Dermis microvascular lymphatic vessel endothelial cell (primary cell): ENCODE measurements at places on chromosomes 16 and 17.

DNA sequence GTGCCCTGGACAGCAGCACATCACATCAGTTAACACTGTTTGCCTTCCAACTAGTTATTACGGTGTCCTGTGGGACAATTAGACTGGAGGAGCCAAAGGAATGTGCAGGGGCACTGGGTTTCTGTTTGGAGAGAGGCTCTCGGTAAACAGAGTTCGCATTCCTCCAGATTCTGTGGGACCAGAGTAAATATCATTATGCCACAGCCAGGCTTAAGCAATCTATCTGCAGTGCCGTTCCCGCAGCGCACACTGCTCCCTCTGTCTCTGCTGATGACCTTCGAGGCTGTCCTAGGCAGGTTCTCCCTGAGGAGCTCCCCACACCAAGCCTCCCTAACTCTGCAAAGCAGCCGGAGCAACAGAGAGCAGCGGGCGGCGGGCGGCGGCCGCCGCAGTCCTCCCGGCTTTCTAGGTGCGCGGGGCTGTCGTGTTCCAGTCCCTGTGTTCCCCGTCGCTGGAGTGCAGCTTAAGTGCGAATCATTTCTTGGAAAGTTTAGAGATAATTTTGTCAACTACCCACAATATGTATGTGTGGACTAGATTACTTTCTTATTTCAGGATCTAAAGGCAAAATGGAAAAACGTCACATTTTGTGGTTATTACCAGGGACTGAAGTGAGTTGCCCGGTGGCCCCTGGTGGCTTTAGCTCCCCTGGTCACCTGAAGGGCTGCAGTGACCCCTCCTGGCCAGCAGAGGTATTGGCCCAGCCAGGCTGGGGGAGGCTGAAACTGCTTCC is 43.3 kb downstream of the PGS1 start:
- DNase-seq, result peak; percentile 60

- no peak for DNase-seq
Observed at GRCh38 chr17:47230864-47231263, 21.7 kb downstream of the MYL4 start.

DNA sequence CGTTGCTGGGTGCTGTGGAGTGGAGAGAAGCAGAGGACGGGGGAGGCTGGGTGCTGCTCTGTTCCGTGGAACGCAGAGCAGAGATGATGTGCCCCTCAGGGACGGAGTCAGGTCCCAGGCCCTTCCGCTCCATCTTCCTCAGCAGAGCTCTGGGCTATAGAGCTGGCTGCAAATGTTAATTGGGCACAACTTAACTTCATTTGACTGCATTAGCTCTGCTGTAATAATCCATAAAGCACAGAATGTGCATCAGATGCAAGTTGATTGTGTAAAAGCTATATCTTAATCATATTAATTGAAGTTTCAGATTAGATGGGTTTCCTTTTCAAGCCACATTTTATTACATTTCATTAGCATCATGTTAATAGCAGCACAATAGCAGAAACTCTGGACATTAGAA is 212.6 kb downstream of the ABCC12 start:
- no peak for DNase-seq

- DNase-seq, result no peak
Observed at GRCh38 chr17:43952351-43952723, 1.4 kb downstream of the PYY start.
